ENCODE measurements at places on chromosomes 12 and 14.

DNA sequence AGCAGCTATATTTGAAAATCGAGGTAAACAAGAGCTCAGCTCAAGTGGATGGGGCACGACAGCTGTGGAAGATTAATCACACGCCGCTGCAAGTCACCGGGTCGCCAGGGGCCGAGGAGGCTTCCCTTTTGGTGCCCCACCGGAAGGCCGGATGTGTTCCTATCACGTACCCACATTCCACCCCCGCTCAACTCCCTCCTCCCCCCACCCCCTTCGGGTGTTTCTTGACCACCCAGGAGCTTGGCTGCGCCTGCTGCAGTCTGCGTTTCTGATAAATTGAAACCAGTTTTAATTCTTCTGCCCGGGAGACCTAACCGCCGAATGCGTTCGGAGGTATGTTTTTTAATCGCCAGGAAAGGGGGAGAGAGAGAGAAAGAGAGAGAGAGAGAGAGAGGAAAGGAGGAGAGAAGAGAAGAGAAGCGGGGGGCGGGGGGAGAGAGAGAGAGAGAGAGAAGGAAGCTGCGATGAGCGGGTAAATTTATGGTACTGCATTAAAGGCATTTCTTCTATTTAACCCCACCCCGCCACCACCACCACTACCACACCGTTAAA, 1.8 kb downstream of the SLC8A3 start:
- DNase-seq: peak; percentile 40

DNA sequence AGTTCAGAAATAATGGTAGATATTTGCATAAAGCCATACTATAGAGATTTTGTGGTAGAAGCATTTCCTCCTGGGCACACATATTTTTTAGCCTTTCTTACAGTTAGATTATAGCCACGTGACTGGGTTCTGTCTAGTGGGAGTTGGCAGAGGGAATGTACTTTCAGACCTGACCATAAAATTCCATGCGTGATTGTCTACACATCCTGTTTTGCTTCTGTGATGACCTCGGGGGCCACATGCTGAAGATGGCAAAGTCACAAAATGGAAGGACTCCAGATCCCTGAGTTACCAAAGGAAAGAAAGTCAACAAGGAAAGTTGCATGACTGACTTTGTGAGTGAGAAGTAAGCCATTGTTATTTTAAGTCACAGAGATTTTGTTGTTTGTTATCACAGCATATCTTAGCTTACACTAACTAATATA, 14.6 kb upstream of the MIA2 start:
- DNase-seq: no peak

GRCh38 chr12:47828008-47828975, 8.6 kb upstream of the HDAC7 start:
- no peak for DNase-seq

DNA sequence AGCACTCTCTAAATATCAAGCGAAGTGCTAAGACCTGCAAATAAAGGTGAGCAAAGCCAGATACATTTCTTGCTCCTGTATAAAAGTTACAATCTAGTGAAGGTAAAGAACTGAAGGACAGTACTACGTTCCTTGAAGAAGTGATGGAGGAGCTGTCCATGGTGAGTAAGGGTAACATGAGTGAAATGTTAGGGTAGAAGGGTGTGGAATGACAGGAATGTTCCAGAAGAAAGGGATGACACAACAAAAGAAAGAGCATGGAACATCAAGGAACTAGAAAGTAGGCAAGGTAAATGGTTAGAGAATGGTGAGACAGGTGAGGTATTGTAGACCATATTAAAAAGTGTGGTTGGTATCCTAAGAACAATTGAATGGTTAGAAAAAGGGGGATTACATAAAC, 272.4 kb downstream of the ACSS3 start:
- DNase-seq: no peak

- no peak for DNase-seq
Observed at GRCh38 chr12:93230326-93230720, 147.4 kb upstream of the NUDT4 start.

GRCh38 chr12:45680362-45680761, 49.1 kb upstream of the ARID2 start:
- DNase-seq: no peak

GRCh38 chr12:128387811-128388422, 120.9 kb downstream of the TMEM132C start:
- peak; percentile 50 for DNase-seq

DNA sequence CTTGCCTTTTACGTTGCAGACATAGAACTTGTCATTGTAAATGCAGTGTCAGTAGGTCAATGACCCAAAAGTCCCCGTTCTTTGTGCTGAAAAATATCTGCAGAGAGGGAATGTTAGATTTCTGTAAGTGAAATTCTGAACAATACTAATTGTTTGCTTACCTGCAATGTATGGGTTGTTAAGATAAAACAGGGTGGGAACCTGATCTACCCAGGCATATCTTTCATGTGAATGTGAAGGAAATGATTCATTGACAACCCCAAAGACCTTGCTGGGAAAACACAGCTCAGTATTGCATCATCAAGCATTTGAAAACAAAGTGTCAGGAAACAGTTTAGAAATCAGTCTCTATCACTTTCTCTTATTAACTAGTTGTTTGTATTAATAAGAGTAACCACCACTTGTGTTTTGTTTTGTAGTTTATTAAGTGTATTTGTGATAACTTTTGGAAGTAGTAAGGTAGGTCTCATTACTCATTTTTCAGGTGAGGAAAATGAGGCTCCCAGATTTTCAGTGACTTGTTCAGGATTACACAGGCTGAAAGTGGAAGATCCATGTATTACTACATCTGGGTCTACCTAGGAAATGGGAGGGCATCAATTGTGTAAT, 57.9 kb upstream of the SLC38A2 start:
- no peak for DNase-seq

DNA sequence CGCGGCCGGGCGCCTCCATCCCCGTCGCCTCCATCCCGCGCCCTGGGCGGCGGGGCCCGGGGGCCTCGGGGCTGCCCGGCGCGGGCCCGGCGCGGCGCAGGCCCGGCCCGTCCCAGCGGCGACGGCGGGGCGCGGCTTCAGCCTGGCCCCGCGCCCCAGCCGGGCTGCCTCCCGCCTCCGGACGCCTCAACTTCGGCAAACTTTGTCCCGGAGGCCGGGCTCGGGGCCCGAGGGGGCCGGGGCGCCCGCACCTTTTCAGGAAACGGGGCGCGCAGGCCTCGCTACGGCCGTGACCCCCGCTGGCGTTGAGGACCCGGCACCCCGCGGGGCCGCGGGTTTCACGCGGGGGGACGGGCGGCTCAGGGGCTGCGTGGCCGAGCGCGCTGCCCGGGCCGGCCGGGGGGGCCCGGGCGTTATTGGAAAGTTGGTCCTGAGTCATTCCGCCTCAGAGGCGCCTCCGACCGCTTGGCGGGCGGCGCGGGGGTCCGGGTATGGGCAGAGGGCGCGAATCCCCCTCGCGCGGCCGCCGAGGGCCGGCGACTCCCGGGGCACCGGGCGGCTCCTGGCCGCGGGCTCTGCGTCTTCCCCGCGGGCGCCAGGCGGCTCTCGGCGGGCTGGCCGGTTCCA, 575 bp downstream of the TRAF3 start:
- no peak for DNase-seq

- DNase-seq: no peak
Observed at GRCh38 chr12:2651068-2651965, 143.5 kb upstream of the FKBP4 start.

GRCh38 chr12:14562279-14562678, 5.4 kb downstream of the PLBD1 start:
- DNase-seq: no peak

DNA sequence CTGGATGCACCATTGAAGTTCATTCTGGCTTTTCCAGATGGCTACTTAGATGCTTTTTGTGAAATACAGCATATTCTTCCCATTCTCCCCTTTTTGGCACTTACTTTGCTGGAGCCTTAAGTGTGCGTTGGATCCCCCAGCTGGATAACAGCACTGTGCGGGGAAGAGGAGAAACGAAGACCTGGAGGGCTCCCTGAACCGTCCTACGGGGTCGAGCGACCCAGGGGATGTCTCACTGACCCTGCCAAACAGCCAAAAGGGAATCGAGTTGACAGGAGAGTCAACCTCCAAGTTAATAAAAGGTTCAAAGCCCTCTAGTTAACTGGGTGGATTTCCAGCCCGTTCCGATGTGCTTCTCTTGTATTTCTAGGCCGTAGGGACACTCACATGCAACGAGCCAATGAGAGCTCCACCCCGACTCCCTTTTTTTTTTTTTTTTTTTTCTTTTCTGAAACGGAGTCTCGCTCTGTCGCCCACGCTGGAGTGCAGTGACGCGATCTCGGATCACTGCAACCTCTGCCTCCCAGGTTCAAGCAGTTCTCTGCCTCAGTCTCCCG, 1.0 kb upstream of the CAMKK2 start:
- peak; percentile 73 for DNase-seq

DNA sequence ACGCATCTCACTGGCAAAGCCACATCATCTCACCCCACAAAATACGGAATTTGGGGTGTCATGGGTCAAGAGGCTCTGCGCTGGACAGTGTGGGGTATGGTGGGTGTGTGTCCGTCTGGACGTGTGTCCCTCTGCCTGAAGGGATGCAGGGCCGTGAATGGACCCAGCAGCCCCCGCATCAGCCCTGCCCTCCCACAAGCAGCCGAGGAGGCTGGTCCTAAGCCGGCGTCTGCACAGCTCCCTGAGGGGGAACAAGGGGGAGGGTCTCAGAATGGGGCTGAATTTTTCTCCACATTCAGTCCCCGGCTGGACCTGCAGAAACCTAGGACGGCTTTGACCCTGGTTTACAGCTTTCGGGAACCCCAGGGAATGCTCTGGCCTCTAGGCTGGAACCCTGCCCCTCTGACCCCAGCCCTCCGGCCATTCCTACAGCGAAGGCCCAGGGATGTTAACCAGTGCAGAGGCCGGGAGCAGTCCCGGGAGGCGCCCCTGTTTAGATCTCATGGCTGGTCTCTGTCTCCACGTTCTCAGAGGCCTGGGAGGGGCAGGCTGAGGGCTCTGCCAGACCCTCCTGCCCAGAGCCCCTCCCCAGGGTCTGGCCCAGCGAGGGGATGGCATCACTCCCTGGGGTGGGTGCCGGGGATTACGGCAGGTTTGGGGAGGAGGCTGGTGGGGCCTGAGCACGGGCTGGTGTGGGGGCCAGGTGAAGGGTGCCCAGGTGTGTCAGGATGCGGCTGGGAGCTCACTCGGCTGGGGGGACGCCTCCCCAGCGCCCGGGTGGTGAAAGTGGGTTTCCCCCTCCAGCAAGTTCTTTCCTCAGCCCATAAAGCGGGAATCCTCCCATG, 156.5 kb upstream of the C14orf180 start:
- DNase-seq: no peak

- DNase-seq: peak; percentile 61
Observed at GRCh38 chr12:64181430-64182291, 40.4 kb downstream of the KICS2 start.

DNA sequence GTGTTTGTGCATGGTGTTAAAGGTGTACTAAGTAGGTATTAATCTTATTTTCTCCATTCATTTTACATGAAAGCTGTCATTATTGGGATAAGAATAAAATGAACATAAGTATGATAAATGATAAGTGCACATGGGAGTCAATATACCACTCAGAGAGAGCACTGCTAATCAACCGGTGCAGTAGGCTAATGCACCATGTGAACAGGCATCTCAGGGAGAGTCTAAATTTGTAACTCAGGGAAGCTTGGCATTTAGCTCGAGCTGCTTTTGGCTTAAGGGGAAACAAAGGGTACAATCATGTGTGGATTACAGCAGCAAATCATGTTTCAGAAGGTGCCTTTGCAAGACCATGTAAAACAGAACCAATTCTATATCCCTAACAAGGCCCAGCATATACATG, 127.4 kb downstream of the MGST1 start:
- DNase-seq: no peak

DNA sequence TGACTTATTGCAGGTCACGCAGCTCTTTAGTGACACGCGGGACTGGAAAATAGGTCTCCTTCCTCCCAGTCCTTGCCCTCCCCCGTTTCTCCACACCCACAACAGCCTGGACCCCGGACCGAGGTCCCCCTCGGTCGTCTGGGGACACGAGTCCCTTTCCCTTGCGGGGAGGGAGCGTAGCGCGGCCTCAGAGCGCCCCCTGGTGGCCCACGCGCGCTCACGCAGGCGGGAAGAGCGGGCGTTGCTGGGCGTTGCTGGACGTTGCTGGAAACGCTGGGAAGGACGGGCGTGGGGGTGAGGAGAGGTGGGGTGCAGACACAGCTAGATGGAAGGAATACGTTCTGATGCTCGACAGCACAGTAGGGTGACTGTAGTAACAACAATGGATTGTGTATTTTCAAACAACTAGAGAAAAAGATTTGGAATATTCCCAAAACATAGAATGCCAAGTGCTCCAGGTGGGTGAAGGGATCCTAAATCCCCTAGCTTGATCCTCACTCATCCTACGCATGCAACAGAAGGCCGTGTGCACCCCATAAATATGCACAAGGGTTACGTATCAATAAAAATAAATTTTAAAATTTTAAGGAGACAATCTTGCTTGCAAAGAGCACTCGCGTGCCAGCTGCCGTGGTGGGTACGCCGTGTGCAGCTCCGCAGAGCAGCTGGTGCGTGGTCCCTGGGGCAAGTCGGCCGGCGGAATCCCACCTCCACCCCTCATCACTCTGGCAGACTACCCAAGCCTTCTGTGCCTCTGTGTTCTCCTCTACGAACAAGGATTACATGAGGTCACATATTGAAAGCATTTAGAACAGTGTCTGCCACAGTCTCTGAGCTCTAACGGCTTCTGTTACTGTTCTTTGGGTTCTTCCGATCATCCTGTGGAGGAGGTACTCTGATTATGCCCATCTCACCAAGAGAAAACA, 87.4 kb downstream of the B4GALNT3 start:
- peak; percentile 74 for DNase-seq

- no peak for DNase-seq
Observed at GRCh38 chr12:29980304-29980703, 196.6 kb upstream of the TMTC1 start.

GRCh38 chr12:10939163-10939562, at the start of gene TAS2R14:
TAS2R14 (minus strand) TSS chr12:10939263; CDS start chr12:10939207, 56 bp downstream.
- DNase-seq: no peak

DNA sequence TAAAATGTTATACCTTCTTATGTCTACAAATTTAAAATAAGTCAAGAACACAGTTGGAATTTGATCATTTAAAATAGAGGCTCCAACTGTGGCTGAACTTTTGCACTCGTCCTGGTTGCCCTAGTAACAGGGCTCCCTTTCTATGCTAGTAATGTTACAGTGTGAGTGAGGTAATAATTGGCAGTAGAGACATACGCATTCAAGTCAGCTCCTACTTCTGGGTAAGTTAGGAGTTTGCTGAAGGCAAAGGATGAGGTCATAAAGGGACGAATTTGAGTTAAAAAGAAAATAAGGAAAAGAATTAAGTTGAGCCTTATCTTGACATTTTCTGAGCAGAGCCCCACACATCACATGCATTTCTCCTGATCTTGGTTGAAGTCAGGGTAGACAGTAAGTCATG, 129.1 kb downstream of the TMEM117 start:
- DNase-seq: peak; percentile 33
